Fibroblast of lung (primary cell): ENCODE measurements at places on chromosomes 2 and 18. TPM values are rescaled to one million over a fixed set of nuclear protein-coding genes. Genes with fewer than 3 reads are reported as not detected.

- no peaks in the 10 kb centered on the region for H3K27me3 ChIP-seq
- no peak for DNase-seq
- no peak overlapping the region for H3K27ac ChIP-seq
- peaks cover 31% of the 10 kb centered on the region for H3K36me3 ChIP-seq
- peaks cover 9% of the 10 kb centered on the region for H3K4me1 ChIP-seq
- no peak overlapping the region for H3K4me3 ChIP-seq
Observed at GRCh38 chr2:241268716-241269445, 46.6 kb downstream of the HDLBP start.

DNA sequence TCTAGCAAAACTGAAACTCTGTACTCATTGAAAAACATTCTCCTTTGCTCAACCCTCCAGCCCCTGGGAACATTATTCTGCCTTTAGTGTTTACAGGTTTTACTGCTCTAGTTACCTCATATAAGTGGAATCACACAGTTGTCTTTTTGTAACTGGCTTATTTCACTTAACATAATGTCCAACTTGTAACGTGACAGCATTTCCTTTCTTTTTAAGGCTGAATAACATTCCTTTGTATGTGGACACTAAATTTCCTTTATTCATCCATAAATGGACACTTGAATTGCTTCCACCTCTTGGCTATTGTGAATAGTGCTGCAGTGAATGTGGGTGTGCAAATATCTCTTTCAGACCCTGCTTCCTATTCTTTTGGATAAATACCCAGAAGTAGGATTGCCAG, 144.9 kb downstream of the ACTR3 start:
- peaks cover 2% of the 10 kb centered on the region for H3K27me3 ChIP-seq
- no peak overlapping the region for H3K4me3 ChIP-seq
- no peaks in the 10 kb centered on the region for H3K4me1 ChIP-seq
- H3K36me3 ChIP-seq: no peaks in the 10 kb centered on the region
- H3K27ac ChIP-seq: no peak overlapping the region

- H3K36me3 ChIP-seq: peaks cover 2% of the 10 kb centered on the region
- peak; percentile 76 for DNase-seq
- no peaks in the 10 kb centered on the region for H3K27me3 ChIP-seq
- H3K27ac ChIP-seq: peak overlapping the region; percentile 49
- no peak overlapping the region for H3K4me3 ChIP-seq
- peaks cover 22% of the 10 kb centered on the region for H3K4me1 ChIP-seq
Observed at GRCh38 chr2:234960175-234961088, 8.6 kb downstream of the SH3BP4 start.

GRCh38 chr2:223674998-223675609, 72.9 kb upstream of the SCG2 start:
- no peaks in the 10 kb centered on the region for H3K36me3 ChIP-seq
- H3K27me3 ChIP-seq: no peaks in the 10 kb centered on the region
- H3K27ac ChIP-seq: no peak overlapping the region
- no peaks in the 10 kb centered on the region for H3K4me1 ChIP-seq
- no peak overlapping the region for H3K4me3 ChIP-seq

DNA sequence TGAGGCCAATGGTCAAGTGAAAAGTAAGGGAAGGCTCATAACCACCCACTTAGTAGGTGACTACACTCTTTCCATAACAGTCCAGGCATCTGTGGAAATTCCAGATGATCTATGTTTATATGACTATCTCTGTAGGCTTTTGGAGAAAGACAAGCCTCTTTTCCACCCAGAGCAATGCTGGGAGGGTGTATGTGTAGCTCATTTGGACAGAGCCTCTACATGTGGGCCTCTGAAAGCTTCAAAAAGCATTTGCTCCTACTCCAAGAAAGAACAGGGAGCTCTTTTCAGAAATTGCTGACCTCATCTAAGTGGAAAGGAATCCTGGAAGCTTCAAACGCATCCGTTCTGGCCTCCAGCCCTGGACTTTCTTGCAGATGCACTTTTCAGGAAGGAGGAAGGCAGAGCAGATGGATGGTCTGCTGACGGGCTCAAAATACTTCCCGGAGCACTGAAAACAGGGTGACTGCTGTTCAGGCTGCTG, 308.7 kb downstream of the LRATD1 start:
- H3K36me3 ChIP-seq: no peaks in the 10 kb centered on the region
- H3K27me3 ChIP-seq: no peaks in the 10 kb centered on the region
- DNase-seq: peak; percentile 35
- H3K27ac ChIP-seq: no peak overlapping the region
- H3K4me3 ChIP-seq: no peak overlapping the region
- H3K4me1 ChIP-seq: no peaks in the 10 kb centered on the region

DNA sequence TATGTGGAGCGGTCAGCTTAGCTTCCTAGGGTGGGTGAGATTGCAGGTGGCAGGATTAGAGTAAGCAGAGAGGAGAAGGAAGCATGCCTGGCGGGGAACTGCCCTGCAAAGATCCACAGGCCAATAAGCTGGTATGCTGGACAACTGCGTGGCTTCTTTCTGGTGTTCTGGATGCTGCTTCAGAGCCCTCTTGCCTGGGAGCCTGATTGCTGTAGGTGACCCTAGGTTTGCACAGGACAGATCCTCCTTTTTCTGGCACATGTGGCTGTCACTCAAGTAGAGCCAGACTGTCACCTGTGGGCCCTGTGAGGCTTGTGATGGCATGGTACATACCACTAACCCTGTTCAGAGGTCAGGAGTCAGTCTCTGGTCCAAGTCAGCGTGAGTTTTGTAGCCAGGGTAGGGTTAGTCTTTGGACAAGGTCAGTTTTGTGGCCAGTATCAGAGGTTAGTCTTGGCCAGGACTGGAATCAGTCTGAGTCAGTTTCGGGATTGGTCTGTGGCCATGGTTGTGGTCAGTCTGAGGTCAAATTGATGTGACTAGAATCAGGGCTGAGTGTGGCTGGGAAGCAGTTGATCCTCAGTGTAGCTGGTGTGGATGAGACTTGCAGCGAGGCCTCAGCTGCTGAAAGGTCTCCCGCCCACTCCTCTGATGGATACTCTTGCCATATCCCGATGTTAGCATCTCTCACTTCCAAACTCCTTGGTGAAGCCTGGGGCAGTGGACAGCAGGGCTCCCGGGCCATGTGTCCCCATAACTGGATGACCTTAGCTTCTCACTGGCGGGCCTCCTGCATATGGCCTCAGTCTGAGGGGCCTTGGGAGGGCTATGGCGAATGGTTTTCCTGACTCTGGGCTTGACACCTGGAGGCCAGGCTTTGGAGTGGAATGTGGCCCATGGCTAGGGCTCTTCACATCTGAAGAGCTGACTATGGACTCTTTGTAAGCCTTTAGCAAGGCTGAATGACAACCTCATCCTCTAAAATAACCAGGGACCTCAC, 260.5 kb downstream of the DYSF start:
- H3K4me1 ChIP-seq: peaks cover 20% of the 10 kb centered on the region
- H3K36me3 ChIP-seq: no peaks in the 10 kb centered on the region
- no peak overlapping the region for H3K4me3 ChIP-seq
- peak; percentile 29 for DNase-seq

DNA sequence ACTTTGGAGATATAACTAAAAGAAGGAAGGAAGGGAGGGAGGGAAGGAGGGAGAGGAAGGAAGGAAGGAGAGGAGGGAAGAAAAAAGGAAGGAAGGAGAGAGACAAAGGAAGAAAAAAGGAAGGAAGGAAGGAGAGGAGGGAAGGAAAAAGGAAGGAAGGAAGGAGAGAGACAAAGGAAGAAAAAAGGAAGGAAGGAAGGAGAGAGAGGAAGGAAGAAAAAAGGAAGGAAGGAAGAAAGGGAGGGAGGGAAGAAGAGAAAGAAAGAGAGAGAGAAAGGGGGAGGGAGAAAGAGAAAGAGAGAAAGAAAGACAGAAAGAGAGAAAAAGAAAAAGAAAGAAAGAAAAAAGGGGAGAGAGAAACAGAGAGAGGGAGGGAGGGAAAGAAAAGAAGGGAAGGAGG, 147.4 kb downstream of the MYT1L start:
- H3K27me3 ChIP-seq: no peaks in the 10 kb centered on the region
- no peaks in the 10 kb centered on the region for H3K36me3 ChIP-seq
- no peaks in the 10 kb centered on the region for H3K4me1 ChIP-seq
- DNase-seq: no peak
- H3K27ac ChIP-seq: no peak overlapping the region

- no peak overlapping the region for H3K27ac ChIP-seq
- peaks cover 21% of the 10 kb centered on the region for H3K4me1 ChIP-seq
- no peak overlapping the region for H3K4me3 ChIP-seq
- H3K36me3 ChIP-seq: no peaks in the 10 kb centered on the region
- H3K27me3 ChIP-seq: no peaks in the 10 kb centered on the region
Observed at GRCh38 chr2:69774984-69775982, 33.3 kb downstream of the ANXA4 start.

GRCh38 chr2:29612568-29612967, 308.8 kb downstream of the ALK start:
- H3K27ac ChIP-seq: no peak overlapping the region
- DNase-seq: no peak
- H3K4me3 ChIP-seq: no peak overlapping the region
- no peaks in the 10 kb centered on the region for H3K36me3 ChIP-seq

GRCh38 chr18:47771922-47772321, 158.5 kb downstream of the SMAD2 start:
- H3K36me3 ChIP-seq: no peaks in the 10 kb centered on the region
- no peaks in the 10 kb centered on the region for H3K4me1 ChIP-seq
- H3K27me3 ChIP-seq: no peaks in the 10 kb centered on the region
- DNase-seq: no peak

- H3K27me3 ChIP-seq: no peaks in the 10 kb centered on the region
- no peak overlapping the region for H3K4me3 ChIP-seq
- no peaks in the 10 kb centered on the region for H3K36me3 ChIP-seq
- no peak overlapping the region for H3K27ac ChIP-seq
- DNase-seq: peak; percentile 15
- no peaks in the 10 kb centered on the region for H3K4me1 ChIP-seq
Observed at GRCh38 chr2:110126906-110127305, 11.3 kb upstream of the MALL start.

- peaks cover 2% of the 10 kb centered on the region for H3K36me3 ChIP-seq
- H3K4me1 ChIP-seq: no peaks in the 10 kb centered on the region
- no peaks in the 10 kb centered on the region for H3K27me3 ChIP-seq
- DNase-seq: no peak
Observed at GRCh38 chr2:189874586-189875320, 90.5 kb downstream of the PMS1 start.

DNA sequence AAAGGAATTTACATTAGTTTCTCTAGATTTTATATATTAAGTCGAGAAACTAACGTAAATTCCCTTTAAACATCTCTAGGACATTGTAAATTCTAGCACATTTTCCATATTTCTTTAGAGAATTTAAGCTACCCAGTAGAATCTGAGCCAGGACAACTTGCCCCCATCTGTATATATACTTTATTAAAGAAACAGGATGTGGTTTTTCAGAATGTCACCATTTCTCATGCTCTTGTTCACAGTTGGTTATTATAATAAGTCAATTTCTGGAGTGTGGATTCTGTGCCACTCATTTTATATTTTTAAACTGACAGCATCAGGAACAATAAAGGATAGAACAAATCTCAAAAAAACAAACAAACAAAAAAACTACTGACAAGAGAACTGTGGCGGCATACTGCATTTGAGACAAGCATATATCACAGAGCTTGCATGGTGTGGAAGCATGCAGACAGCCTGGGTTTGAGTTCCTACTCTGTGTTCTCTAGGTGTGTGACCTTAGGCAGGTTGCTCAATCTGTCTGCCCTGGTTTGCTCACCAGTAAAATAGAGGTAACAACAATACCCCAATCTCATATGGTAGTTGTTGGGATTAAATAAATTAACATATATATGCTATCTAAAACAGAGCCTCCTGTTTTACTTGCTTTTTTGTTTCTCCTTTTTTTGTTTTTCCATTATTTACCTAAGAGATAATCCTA, 61.4 kb upstream of the DNER start:
- H3K36me3 ChIP-seq: peaks cover 8% of the 10 kb centered on the region
- DNase-seq: peak; percentile 48
- peaks cover 2% of the 10 kb centered on the region for H3K4me1 ChIP-seq
- no peak overlapping the region for H3K27ac ChIP-seq
- H3K4me3 ChIP-seq: no peak overlapping the region

- DNase-seq: no peak
- H3K27me3 ChIP-seq: no peaks in the 10 kb centered on the region
- H3K4me3 ChIP-seq: no peak overlapping the region
- no peaks in the 10 kb centered on the region for H3K36me3 ChIP-seq
Observed at GRCh38 chr18:22453315-22453714, 35.6 kb upstream of the CTAGE1 start.

- H3K4me3 ChIP-seq: no peak overlapping the region
- DNase-seq: peak; percentile 87
- H3K27ac ChIP-seq: no peak overlapping the region
- H3K4me1 ChIP-seq: no peaks in the 10 kb centered on the region
Observed at GRCh38 chr18:51236225-51236624, 38.7 kb upstream of the MEX3C start.

DNA sequence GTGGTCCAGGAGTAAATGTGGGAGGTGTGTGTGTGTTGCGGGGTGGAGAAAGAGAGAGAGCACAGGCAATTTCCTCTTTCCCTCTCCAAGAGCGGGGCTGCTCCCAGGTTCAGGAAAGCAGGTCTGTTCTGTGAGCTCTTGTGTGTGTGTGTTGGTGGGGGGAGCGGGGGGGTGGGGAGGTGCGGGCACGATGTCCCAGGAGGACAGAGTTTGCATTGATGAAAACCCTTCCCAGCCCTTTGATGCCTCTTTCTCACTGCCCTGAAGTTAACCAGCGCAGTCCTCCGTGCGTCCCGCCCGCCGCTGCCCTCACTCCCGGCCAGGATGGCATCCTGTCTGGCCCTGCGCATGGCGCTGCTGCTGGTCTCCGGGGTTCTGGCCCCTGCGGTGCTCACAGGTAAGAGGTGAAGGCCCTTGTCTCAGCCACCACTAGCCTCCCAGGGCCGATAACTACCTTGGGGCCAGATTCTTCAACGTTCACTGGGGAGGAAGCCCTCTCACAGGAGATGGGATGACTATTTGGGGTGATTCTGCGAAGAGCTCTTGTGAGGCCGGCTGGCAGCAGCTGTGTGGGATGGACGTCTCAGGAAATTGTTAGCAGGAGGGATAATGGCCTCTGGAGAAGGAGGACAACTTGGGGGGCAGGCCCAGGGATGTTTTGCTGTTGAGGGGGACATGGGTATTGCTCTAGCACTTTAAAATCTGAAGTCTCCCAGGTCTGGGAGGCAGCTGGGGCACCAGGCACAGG, at the start of gene SNORC:
SNORC (plus strand) TSS at position 247 of the 748 bp plus-strand sequence; CDS start at position 325, 78 bp downstream.
- H3K36me3 ChIP-seq: no peaks in the 10 kb centered on the region
- no peaks in the 10 kb centered on the region for H3K4me1 ChIP-seq
- DNase-seq: no peak
- no peaks in the 10 kb centered on the region for H3K27me3 ChIP-seq
- H3K4me3 ChIP-seq: no peak within 1 kb of the TSS

DNA sequence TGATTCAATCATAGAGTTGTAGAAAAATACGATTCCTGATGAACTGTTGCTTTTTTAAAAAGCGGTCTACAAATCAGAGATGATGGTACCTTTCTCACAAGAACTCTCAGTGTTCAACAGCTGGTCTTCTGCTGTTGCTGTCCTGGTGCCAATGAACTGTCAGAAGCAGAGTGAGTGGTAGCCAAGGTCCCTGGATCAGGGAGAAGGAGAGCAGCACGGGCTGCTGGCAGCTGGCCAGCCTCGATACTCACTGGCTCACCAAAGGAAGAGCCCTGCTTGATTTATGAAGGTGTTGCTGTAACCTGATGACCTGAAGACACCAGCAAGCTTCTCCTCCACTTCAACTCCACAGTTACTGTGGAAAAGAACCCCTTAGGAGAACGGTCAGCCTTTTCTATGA, 300.8 kb upstream of the SOX11 start:
- H3K27me3 ChIP-seq: no peaks in the 10 kb centered on the region
- no peak overlapping the region for H3K4me3 ChIP-seq
- no peaks in the 10 kb centered on the region for H3K4me1 ChIP-seq
- H3K36me3 ChIP-seq: no peaks in the 10 kb centered on the region

NEUROD1 gene
- total RNA-seq: not detected in 2 replicates

OTOS gene
- total RNA-seq: not detected in 2 replicates

G6PC2 gene
- total RNA-seq: not detected in 2 replicates

CROCC2 gene
- total RNA-seq: 0.33 and 0.51 TPM in 2 replicates

IL1R1 gene
- 110 and 173 TPM in 2 replicates for total RNA-seq

TLX2 gene
- total RNA-seq: under 0.01 TPM in 1 of 2 replicates, not detected in the other
